Esophagus squamous epithelium (tissue), 5 donors: ENCODE measurements at places on chromosomes 12 and 14. TPM values are rescaled to one million over a fixed set of nuclear protein-coding genes. Genes with fewer than 3 reads are reported as not detected.

GRCh38 chr14:77071938-77072388, 26.1 kb upstream of the CIPC start:
- no peak for DNase-seq

DNA sequence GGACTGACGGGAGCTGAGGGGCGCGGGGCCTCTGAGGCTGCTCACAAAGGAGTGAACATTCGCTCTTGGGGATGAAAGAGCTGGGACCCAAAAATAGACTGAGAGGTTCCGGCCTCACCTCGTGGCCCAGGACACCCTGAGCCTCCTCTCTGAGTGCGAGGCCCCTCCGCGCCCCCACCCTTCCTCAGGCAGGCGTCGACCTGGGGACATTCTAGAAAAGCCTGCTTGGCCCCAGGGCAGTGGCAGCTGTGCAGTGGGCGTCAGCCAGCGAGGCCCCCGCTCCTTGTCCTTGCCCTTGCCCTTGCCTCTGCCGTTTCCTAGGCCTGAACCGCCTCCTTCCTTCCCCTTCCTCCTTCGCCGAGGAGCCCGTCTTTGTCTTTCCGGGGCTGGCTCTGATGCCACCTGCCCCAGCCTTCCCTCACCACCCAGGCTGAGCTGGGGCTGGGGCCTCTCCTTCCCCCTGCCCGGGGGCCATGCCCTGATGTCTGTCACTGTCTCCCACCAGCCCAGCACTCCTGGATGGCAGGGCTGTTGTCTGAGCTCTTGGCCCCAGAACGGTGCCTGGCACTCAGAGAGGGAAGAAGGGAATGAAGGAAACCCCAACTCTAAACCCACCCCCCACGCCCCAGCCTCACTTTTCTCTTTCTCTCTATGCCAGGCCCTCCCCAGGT, 208.2 kb upstream of the RTL1 start:
- DNase-seq = no peak

GRCh38 chr12:130715150-130715997, 725 bp downstream of the RIMBP2 start:
- no peak for DNase-seq

The CACNA2D4 gene
- total RNA-seq = 3.1 TPM
